ENCODE measurements at places on chromosomes 3 and 15. TPM values are rescaled to one million over a fixed set of nuclear protein-coding genes. Genes with fewer than 3 reads are reported as not detected.

The DLL4 gene
- total RNA-seq = 0.11 TPM

The HESX1 gene
- 0.65 TPM for total RNA-seq

The TMEM212 gene
- total RNA-seq = not detected

The CYP11A1 gene
- total RNA-seq = 4.6 TPM

The GPR156 gene
- 1.2 TPM for total RNA-seq

The C3orf85 gene
- not detected for total RNA-seq

The IMPG2 gene
- total RNA-seq = 0.39 TPM

The FBXW12 gene
- total RNA-seq = not detected

The ERICH6 gene
- total RNA-seq = not detected

All from articular chondrocyte of knee joint (primary cell).